Femur (tissue), 1 donor: ENCODE measurements at places on chromosomes 1 and 21.

GRCh38 chr1:212310383-212310782 is 25.2 kb downstream of the PPP2R5A start:
- DNase-seq, result no peak

- no peak for DNase-seq
Observed at GRCh38 chr1:223713546-223714420, 1.4 kb downstream of the CAPN2 start.

DNA sequence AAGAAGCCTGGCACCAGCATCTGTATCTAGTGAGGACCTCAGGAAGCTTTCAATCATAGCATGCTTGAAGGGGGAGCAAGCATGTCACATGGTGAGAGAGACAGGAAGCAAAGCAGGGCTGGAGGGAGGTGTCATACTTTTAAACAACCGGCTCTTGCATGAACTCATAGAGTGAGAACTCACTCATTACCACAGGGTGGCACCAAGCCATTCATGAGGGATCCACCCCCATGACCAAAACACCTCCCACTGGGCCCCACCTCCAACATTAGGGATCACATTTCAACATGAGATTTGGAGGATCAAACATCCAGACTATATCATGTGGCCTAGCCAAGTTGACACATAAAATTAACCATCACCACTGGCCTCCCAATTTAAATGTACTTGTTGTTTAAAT is 125.1 kb upstream of the KCND3 start:
- DNase-seq, result no peak

- DNase-seq, result no peak
Observed at GRCh38 chr1:72241397-72241796, 40.9 kb downstream of the NEGR1 start.

DNA sequence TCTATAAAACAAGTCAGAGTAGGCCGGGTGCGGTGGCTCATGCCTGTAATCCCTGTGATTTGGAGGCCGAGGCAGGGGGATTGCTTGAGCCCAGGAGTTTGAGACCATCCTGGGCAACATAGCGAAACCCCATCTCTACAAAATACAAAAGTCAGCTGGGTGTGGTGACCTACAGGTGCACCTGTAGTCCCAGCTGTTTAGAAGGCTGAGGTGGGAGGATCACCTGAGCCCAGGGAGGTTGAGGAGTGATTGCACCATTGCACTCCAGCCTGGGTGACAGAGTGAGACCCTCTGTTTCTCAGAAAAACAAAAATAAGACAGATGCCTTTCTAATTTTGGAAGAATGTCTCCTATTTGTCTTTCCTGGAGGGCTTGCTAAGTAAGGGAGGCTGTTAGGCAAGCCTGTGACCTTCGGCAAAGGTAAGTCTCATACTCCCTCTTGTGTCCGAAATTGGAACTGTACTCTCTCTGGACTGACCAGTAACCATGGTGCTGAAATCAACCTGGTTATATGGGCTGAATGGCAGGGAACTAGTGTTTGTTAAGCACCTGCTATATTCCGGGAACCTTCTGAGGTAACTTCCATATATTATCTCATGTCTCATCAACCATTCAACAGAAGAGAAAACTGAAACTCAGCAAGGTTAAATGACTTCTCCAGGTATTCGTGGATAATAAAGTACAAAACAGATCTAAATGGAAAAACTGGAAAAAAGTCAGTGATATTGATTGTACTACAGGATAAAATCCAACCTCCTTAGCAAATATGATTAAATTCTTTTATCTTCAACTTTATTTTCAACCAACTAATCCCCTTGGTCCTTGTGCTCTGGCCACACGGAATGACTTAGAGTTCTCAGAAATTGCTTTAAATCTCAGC is 11.8 kb upstream of the RAB3B start:
- peak; percentile 55 for DNase-seq

- no peak for DNase-seq
Observed at GRCh38 chr1:27669876-27670275, 2.1 kb downstream of the IFI6 start.

DNA sequence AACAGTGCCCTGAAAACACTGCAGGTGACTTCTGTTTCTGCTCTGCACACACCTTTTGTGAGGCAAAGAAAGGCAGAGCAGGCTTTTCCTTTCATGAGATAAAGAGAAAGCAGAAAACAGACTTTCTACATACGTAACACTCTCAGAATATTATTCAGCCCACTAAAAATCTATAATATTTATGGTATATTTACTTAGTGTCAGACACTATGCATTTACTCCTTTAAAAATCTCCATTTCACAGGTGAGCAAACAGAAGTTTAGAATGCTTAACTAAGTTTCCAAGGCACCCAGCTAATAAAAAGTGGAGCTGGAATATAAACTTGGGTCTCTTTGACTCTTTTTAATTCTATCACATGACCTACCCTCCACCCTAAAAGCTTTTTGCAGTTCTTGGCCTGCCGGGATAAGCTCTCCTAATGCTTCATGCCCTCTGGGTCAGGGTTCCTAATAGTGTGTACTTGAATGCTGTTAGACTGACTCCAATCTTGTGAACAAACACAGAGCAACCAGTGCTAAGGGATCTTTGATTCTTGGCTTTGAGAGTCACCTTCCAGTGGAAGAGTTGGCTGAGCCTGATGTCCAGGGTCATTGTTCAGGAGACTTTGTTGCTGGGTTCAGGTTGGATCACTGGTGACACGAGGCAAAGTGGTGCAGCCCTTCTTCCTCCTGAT is 27.2 kb downstream of the PROK1 start:
- no peak for DNase-seq

- DNase-seq, result no peak
Observed at GRCh38 chr1:74712881-74713280, 20.0 kb downstream of the CRYZ start.

DNA sequence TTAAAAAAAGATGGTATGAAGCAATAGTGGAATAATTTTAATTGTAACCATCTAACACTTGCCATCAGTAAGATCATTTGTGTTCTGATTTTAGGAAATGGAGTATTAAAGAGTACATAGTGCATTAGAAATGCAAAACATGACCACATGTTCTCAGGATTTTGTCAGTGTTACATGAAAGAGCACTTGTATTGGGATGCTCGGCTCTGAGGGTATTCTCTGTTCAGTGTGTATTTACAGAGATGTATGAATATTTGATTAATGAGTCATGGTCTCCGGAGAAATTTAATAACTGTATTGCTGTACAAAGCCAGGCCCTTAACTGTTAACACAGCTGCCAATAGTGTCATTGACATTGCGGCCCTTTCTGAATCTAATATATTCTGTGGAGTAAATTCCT is 91.7 kb downstream of the ATG4C start:
- no peak for DNase-seq

- DNase-seq, result no peak
Observed at GRCh38 chr1:197814306-197814705, 39.0 kb upstream of the DENND1B start.

- DNase-seq, result no peak
Observed at GRCh38 chr1:181504399-181504842, 21.1 kb downstream of the CACNA1E start.

GRCh38 chr1:118842452-118843201 is 145.5 kb downstream of the TBX15 start:
- peak; percentile 75 for DNase-seq

GRCh38 chr1:233543338-233544255 is 70.3 kb upstream of the KCNK1 start:
- no peak for DNase-seq

GRCh38 chr1:234617986-234618736 is 8.2 kb upstream of the IRF2BP2 start:
- no peak for DNase-seq

DNA sequence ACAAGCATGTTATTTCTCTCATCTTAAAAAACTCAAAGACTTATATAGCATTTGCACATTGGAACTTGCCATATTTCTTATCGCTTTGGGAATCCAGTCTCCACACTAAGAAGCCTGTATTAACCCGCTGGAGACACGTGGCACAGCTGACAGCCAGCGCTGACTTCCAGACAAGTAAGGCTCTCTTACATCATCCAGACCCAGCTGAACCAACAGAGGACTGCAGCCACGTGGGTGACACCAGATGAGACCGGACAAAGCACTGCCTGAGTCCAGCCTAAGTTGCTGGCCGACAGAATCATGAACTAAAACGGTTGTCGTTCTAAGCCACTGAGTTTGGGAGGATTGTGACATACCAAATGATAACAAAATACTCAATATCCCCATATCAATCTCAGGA is 6.3 kb upstream of the CD247 start:
- DNase-seq, result no peak

- peak; percentile 23 for DNase-seq
Observed at GRCh38 chr1:164320790-164321731, 237.9 kb upstream of the PBX1 start.

- no peak for DNase-seq
Observed at GRCh38 chr1:51684776-51685175, 67.9 kb downstream of the OSBPL9 start.

- no peak for DNase-seq
Observed at GRCh38 chr21:29513535-29513934, 214.8 kb downstream of the BACH1 start.

- DNase-seq, result no peak
Observed at GRCh38 chr1:86430376-86430775, 6.4 kb downstream of the CLCA2 start.

GRCh38 chr21:27813750-27814149 is 846.9 kb upstream of the ADAMTS5 start:
- peak; percentile 74 for DNase-seq

DNA sequence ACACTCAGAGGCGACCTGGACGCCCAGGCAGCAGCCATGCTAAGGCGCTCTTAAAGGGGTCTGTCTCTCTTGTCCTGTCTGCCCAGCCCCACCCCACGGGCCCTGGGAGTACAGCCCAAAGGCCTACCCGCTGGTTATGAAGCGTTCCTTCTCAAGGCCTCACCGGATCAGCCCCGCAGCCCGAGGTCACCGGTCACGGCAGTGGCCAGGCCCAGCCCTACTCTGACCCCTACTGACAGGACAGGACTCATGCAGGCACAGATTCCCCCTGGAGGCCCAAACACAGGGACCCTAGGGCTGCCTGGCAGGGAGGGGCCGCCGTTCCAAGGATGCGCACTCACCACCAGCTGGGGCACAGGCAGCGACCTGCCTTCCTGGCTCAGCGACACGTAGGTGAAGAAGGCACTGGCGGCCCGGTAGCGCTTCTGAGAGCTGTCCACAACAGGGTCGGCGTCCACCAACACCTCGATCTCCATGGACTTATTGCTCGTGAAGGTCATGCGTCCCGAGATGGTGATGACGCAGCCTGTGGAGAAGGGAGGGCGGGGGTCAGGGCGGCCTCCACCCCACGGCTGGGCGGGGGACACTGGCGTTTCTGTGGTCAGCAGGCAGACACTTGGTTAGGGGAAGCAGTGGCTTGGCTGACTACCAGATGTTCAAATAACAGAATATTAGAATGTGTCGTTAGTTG is 20.0 kb upstream of the GPR153 start:
- no peak for DNase-seq

DNA sequence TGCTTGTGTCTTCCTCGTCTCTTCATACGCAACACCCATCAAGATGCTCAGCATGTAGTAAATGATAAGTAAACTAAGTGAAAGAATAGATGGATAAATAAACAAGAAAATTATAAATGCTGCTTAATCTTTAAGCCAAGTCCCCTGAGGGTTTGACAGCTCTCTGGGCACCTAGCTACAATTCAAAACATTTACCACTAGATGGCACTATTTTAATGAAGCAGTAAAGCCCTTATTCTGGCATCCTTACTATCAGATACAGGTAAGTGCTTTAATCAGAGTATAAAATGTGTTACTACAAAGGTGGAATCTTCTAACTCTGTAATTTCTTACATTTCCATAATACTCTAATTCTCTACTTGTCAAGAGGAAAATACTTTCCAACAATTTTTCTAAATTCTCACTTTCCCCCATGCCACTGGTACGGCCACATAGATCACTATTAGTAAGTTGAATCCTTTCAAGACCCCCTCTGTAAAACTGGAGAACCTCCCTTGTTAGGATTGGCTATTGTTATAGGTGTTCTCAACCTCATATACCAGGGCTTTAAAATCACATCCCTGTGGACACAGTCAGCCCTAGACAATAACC is 137.8 kb downstream of the BARHL2 start:
- DNase-seq, result no peak

- DNase-seq, result no peak
Observed at GRCh38 chr1:60502506-60502905, 428.9 kb upstream of the C1orf87 start.

DNA sequence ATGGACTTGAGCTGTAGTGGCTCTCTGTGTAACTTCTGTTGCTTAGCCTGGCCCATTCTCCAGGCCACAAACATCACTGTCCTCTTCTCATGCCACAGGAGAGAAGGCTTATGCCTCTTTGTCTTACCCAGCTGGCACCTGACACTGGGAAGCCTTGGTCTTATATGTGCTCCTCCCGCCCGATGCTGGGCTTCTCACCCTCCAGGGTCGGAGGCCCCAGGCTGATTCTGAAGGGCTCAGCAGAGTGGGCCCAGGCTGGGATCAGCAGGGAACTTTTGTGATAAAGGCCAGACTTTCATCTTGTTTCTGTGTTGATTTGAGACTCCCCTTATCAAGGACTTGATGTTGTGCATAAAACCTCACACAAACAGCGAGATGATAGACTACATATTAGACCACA is 29.8 kb downstream of the TRPM2 start:
- no peak for DNase-seq

DNA sequence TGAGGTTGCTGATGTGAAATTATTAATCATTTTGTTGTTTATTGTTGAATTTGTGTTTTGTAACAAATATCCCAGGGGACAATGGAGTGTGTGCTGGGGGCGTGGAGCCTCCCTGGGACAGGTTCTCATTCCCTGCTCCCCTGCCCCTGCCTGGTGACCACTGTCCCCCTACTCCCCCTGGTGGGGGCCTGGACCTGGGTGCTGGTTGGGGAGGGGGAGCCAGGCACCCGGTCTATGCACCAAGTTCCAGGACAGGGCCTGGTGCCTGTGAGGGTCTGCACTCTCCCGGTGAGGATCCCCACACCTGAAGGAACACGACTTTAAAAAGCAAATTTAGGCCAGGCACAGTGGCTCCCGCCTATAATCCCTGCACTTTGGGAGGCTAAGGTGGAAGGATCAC is 42.4 kb downstream of the CHD5 start:
- DNase-seq, result no peak

- DNase-seq, result no peak
Observed at GRCh38 chr1:65189576-65190115, 41.6 kb downstream of the AK4 start.

DNA sequence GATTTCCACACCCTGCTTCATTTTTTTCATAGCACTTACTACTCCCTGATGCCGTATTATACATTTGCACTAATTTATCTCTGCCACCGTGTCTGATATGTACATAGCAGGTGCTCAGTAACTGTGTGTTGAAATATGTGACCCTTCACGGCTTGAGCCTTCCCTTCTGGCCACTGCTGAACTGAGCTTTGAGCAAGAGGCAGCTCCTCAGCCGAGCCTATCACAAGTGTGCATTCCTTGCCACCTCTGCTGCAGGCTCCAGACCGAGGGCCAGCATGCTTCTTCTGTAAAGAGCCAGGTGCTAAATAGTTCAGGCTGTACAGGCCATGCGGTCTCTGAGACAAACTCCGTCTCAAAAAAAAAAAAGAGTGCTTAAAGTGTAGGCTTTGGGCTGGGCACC is 22.6 kb downstream of the PLEKHM2 start:
- DNase-seq, result no peak
